ENCODE measurements at places on chromosomes 16 and 17.

GRCh38 chr17:45757431-45758218 is 26.5 kb upstream of the CRHR1 start:
- no peak for DNase-seq

GRCh38 chr16:80144191-80144590 is 396.6 kb upstream of the DYNLRB2 start:
- DNase-seq, result peak; percentile 29

GRCh38 chr16:67155295-67156142 is 4.2 kb downstream of the TRADD start:
- peak; percentile 72 for DNase-seq

DNA sequence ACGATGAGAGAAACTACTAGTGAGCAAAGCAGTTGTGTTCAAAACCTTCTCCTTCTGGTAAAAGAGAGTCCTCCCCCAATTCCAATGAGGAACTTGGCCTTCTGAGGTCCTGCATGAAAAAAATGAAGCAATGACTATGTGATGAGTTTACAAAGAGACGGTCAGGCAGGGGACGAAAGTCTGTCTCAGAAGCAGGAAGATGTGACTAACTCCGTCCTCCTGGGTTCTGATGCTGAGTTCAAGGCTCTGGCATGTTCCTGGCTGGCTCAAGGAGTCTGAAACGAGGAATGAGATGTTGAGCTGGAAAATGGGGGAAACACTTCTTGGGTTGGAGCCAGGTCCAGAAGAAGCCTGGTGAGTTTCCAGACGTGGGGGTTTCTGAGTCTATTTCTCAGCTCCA is 129.6 kb downstream of the CPPED1 start:
- DNase-seq, result no peak

DNA sequence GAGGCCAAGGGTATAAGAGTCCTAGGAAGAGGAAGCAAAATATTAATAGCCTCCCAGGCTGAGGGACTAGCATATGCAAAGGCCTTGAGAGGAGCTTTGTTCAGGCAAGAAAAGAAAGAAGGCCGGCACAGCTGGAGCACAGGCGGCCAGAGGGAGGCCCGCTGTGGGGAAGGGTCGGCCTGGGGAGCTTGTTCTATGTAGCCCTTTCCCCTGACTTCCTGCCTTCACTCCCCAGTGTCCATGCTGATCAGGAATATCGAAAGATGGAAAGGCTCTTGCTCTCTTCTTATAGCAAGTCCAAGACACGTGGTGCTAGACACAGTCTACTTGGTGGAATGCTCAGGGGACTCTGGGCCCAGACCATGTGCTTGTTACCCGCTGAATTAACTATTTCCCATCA is 27.4 kb upstream of the HAS3 start:
- DNase-seq, result no peak

- DNase-seq, result peak; percentile 11
Measured at GRCh38 chr17:67671493-67671892, 46.2 kb upstream of the NOL11 start.

DNA sequence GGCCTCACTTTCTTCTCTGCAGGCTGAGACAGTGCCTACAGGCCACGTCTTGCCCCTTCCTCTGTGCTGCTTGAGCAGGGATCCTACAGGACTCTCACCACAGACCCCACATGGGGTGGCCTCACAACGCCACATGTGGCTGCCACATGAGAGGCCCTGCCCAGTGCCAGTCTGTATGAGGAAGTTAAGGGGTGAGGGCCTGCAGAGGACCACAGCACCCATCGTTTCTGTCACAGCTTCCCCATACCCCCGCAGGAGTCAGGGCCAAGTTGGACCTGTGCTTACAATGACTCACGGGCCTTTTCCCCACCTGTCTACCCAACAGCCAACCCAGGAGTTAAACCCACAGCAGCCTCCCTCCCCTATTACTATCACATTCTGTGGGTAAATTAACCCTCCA is 2.9 kb upstream of the GSDMB start:
- no peak for DNase-seq

DNA sequence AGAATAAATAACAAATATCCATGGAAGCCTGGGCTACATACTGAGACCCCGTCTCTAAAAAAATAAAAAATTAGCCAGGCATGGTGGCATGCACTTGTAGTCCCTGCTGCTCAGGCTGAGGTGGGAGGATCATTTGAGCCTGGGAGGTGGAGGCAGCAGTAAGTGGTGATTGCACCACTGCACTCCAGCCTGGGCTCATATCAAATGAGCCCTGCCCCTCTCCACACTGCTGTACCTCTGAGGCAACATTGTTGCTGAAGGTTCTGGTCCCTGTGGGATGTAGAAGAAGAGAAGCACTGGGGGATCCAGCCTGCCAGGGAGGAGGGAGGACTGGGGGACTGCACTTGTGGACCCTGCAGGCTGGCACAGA is 11.4 kb upstream of the ARHGAP23 start:
- no peak for DNase-seq

GRCh38 chr17:34153991-34154390 is 101.1 kb upstream of the CCL2 start:
- DNase-seq, result no peak

DNA sequence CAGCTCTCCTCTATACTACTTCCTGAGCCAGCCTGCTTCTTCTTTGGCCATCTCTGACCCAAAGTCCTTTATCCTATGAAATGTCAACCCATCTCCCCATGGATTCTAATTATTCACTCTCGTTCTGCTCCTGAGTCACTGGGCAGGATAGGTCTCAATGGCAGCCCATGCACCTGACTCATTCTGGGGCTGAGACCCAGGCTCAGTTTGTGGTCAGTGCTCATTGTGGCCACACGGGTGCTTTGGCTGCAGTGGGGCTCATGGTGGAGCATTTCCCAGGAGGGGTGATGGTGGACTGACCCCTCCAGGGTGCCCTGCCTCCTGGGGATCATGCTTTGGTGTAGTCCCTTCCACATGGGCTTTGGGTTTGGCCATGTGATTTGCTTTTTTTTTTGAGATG is 154.8 kb upstream of the WSCD1 start:
- DNase-seq, result no peak

GRCh38 chr17:19759568-19760549 is 11.8 kb upstream of the ALDH3A1 start:
- DNase-seq, result no peak

DNA sequence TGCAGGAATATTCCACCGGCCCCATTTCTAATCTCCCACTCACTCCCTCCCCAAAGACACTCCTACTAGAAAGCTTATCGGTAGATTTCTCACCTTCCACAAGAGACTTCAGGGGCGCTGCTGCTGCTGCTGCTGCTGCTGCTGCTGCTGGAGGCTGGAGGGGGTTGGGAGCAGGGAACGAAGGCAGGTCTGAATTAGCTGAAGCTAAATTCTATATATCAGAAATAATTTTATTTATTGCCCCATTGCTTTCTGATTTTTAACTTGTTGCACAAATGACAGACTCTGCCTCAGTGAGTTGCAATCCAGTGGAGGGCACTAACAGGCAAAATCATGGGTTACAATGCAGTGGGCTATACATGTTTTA is 25.8 kb upstream of the HLF start:
- DNase-seq, result no peak

DNA sequence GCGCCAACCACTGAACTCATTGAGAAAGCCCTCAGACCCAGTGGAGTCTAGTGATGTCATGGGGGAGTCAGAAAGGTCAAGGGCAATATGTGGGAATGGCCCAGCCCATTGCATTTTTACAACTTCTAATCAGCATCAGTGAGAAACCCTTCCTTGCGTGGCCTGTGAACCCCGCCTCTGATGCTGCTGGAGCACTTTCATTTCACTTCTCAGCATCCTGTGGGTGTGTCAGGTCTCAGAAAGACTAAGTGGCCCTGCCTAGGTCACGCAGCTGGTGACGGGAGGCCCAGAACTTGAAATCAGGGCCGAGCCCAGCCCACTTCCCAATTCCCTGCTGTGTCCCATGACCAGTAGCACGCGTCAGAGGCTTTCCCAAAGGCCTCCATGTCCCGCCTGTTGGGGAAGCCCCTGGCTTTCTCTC is 6.1 kb downstream of the DNAI2 start:
- no peak for DNase-seq

DNA sequence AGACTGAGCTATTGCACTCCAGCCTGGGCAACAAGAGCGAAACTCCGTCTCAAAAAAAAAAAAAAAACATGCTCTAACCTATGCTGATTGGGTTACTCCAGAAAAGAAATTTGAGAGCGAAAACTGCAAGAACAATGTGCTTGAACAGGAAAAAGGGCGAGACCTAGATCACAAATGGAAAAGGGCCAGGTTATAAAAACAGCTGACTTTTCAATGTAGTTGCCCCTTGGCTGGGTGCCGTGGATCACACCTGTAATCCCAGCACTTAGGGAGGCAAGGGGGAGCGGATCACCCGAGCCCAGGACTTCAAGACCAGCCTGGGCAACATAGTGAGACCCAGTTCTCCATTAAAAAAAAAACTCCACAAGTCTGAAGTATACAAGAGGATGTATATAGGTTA is 48.8 kb downstream of the MRM3 start:
- DNase-seq, result no peak

DNA sequence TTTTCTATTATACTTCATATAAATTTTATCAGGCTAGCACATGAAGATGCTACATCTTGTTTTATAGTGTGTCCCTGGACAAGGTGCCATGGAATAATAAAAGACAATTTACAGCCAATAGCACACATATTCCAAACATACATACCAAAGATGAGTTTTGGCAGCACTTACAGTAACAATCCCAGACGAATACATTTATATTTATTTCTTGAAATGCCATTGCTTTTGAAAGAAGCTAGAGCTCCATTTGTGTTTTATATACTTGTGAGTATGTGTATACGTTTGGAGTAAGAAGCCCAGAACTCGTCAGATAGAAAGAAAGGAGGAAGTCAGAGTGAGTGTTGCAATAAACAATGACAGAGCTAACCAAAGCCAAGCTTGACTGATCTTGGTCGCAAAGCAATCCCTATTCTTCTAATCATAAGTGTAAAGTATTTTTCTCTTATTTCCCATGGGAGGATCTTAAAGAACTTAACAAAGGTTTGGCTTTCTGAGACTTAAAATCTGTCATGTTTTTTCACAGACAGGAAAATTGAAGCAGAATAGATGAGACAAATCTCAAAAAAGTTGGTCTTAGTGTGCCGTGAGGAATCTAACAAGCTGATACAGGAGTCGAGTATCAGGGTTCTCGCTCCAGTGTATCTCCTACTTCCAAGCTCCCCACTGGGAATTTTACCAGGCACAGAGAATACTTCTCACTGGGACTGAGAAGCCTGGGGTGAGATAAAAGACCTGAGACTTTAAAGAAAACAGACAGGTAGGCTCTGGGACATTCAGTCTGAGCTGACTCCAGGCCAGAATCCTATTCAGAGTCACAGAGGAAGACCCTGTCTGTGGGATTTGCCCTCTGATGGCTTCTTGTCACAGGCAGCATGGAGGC is 175.4 kb downstream of the AATF start:
- DNase-seq, result no peak

DNA sequence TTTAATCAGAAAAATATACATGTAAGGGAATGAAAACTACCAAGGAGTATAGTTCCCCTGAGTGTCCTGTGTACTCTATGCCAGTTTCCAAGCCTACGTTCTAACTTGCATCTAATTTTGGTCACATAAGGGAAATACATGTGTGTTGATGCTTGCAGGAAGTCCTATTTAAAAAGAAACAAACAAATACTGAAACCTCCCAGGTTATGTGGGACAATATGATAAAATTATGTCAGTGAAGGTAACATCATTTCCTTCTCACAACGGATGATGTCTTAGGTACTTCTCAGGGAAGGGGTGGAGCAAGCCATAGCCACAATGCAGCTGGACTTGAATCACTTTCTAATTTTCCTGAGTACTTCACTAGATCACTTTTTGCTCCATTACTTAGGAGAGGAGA is 115.9 kb downstream of the ZFHX3 start:
- DNase-seq, result no peak

- peak; percentile 94 for DNase-seq
Measured at GRCh38 chr16:84806256-84806889, 13.4 kb upstream of the CRISPLD2 start.

GRCh38 chr17:44279346-44279665 is 11.4 kb upstream of the SLC4A1 start:
- no peak for DNase-seq

DNA sequence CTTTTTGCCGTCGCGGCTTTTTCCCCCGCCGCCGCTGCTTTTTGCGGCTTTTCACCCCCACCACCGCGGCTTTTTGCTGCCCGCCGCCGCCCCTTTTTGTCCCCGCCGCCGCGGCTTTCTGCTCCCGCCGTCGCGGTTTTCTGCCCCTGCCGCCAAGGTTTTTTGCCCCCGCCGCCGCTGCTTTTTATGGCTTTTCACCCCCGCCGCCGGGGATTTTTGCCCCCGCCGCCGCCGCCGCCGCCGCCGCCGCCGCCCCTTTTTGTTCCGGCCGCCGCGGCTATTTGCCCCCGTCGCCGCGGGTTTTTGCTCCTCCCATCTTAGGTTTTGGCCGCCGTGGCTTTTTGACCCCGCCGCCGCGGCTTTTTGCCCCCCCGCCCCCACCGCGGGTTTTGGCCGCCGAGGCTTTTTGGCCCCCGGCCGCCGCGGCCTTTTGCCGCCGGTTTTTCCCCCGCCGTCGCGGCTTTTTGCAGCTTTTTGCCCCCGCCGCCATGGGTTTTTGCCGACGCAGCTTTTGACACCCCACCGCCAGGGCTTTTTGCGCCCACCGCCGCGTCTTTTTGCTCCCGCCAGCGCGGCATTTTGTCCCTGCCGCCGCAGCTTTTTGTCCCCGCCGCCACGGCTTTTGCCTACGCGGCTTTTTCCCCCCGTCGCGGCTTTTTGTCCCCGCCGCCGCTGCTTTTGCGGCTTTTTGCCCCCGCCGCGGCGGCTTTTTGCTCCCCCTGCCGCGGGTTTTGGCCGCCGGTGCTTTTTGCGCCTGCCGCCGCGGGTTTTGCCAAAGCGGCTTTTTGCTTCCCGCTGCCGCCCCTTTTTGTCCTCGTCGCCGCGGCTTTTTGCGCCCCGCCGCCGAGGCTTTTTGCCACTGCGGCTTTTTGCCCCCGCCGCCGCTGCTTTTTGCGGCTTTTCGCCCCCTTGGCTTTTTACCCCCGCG is 519.4 kb upstream of the WSB1 start:
- no peak for DNase-seq

DNA sequence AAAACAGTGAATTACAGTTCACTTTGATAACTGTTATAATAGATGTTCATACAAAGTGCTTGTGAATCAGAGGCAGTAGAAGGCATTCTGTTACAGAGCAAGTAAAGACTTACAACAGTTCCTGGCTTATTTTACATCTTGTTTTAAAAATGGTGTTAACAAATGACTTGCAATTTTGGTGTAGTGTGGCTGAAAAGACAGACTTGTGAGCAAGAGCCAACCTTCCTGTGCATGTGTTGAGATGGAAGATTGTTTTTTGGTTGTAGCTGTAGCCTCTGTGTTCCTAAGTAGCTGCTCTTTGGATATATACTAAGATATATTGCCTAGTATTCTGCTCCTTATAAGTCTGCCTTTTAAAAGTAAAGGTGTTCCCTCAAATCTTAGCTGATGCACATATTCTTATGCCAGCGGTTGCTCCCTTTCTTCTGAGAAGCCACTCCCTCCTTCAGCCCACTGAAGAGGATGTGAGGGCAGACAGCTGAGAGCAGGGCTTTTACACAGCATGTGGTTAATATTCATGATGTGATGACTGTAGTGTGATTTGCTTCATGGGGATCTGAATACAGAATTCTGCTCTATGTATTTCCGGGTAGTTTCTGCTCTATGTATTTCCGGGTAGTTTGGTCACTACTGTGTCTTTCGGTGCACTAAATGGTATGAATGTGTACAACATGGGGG is 182.3 kb downstream of the PHKB start:
- peak; percentile 16 for DNase-seq

All from fibroblast of lung (primary cell).